ENCODE measurements at places on chromosomes 12 and 14.
A peak's percentile ranks its signal among the peaks of the same experiment; 100 is the strongest.

DNA sequence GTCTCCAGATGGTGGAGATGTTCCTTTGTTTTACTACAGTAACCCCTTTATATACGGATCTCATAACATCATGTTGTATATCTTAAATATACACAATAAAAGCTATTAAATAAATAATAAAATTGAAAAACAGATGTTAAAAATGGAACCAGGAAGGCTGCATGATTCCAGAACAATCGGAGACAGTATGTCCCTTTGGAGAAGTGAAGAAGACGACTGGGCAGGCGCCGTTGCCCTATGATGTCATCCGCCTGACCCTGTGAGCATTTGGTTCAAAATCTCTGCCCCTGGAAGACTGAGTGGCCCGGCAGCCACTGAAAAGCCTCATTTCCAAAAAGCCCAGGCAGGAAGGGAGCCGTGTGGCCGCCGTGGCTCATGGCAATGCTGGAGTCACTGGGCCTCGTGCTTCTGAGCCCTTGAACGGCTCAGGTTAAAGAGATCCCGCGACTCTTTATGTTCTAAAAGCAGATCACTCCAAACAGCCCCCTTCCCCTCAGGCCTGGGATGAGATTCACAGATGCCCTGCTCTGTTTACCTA, 30.8 kb downstream of the RIMBP2 start:
- DNase-seq, result no peak

DNA sequence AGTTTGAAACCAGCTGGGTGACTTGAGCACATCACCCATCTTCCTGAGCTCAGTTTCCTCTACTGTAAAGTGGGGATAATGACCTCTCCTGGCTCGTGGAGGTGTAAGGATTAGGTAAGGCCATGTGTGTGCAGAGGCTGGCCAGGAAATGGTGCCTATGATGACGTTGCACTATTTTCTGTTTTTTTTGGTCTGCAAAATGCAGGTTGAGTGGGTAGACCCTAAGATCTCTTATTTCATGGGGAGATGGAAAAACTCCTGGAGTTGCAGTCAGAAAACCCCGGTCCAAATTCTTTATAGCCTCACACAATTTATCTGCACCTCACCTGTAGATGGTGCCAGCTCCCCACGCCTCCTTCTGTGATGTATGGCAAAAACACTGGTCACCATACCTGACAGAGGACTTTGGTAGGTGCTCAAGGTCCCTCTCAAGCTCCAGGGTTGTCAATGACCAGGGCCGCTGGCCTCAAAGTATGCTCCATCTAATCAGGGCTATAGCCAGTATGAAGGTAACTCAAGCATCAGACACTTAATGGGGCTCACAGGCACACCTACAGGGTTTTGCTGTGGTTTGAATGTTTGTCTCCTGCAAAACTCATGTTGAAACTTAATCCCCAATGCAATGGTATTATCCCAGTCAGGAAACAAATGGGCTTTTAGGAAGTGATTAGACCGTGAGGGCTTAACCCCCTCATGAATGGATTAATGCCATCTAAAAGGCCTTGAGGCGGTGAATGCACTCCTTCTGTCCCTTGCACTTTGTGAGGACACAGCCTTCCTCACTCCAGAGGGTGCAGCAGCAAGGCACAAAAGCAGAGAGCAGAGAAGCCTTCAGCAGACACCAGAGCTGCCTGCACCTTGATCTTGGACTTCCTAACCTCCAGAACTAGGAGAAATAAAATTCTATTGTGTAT, 17.6 kb downstream of the C14orf132 start:
- DNase-seq, result no peak

DNA sequence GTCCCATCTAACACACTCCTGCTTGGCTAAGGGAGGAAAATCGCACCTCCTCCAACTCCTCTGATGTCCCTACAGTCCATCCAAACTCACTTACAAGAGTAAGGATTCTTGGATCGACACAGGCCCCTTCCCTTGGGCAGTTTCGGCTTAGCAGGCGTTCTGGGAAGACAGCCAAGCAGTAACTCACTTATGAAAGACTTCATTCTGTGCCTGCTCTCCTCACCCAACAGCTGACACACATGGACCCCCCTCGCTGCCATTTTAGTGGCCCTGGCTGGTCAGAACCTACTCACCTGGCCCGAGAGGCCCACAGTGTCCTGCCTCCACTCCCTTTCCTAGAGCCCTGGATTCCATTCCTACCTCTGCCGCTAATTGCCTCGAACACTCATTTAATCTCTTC, 52.3 kb upstream of the BCL2L14 start:
- no peak for DNase-seq

- no peak for DNase-seq
Measured at GRCh38 chr12:109789526-109790048, 43.6 kb downstream of the TRPV4 start.

GRCh38 chr12:65867394-65867793, 43.1 kb downstream of the HMGA2 start:
- no peak for DNase-seq

- DNase-seq, result peak; percentile 50
Measured at GRCh38 chr12:57632958-57633840, at the start of gene B4GALNT1. TSS of gene B4GALNT1 (minus strand) at chr12:57633201. CDS start at chr12:57632132, 1,069 bp downstream.

DNA sequence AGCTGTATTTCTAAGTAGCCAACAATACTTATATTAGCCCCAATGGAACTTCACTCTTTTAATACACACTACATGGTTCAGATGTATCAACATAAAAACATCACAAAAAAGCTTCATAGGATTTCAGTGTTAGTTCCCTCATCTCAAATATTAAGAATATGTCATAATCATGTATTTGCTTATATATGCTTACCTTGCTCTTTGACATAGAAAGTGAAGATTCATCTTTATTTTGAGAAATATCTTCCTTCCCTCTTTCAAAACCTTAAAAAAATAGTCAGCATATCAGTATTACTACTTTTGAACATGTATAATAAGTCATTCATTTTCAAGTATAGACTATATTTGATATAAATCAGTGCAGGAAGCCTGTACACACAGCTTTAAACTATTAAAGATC, 62.2 kb upstream of the BBS10 start:
- no peak for DNase-seq

DNA sequence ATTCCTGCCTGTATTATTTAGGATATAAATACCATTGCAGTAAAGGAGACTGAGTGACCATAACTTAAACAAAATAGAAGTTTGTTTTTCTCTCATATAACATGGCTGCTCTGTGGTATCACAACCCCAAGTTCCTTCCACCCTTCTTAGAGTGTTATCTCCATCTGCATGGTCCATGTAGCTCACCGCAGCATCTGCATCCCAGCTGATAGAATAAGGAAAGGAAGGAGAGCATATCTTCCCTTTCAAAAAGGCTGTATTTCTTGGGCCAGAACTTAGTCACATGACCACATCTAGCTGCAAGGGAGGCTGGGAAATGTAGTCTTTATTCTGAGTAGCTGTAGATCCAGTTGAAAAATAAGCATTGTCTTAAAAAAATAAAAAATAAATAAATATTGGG, 184.8 kb upstream of the NUDT4 start:
- no peak for DNase-seq

DNA sequence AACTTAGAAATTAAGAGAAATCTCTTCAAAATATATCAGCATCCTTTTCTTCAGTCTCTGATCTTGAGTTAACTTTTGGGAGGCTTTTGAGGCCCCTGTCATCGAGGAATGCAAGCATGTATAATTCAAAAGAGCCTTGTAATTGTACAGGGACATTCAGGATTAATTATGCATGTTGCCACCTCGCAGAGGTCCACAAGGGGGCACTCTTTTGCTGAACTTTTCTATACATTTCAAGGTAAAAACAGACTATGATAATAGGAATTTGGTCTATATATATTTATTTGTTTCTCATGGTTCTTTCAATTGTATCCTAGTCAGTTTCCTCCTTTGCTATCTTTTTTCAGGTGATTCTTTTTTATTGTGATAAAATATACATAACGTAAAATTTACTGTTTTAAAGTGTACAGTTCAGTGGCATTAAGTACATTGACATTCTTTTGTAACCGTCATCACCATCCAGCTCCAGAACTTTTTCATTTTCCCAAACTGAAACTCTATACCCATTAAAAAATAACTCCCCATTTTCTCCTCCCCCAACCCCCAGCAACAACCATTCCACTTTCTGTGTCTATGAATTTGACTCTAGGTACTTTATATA, 47.0 kb upstream of the SLC2A13 start:
- no peak for DNase-seq

- DNase-seq, result no peak
Measured at GRCh38 chr12:66058554-66058953, 72.0 kb downstream of the LLPH start.

GRCh38 chr14:50798048-50798421, 32.9 kb downstream of the NIN start:
- DNase-seq, result no peak

- DNase-seq, result no peak
Measured at GRCh38 chr12:53464685-53465418, 12.9 kb downstream of the PCBP2 start.

DNA sequence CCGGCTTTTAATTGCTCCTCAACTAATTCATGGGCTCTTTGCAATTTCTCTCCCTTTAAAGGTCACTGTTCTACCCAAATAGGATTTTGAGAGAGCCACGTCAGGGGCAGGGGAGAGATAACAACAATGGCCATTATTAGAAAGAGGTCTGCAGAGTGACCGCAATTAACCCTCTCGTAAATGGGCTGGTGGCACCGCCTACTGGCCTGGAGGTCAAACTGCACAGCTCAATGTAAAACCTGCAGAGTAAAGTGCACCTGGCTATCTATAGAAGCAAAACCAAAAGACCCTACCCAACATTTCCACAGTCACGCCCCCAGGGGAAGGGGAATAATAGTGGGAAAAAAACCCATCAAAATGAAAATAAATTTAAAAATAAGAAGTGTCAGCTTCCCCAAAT, 21.6 kb upstream of the CLEC4E start:
- no peak for DNase-seq

GRCh38 chr12:52790427-52791270, 5.3 kb downstream of the KRT3 start:
- DNase-seq, result no peak

- no peak for DNase-seq
Measured at GRCh38 chr12:50415899-50416479, 15.3 kb downstream of the LARP4 start.

DNA sequence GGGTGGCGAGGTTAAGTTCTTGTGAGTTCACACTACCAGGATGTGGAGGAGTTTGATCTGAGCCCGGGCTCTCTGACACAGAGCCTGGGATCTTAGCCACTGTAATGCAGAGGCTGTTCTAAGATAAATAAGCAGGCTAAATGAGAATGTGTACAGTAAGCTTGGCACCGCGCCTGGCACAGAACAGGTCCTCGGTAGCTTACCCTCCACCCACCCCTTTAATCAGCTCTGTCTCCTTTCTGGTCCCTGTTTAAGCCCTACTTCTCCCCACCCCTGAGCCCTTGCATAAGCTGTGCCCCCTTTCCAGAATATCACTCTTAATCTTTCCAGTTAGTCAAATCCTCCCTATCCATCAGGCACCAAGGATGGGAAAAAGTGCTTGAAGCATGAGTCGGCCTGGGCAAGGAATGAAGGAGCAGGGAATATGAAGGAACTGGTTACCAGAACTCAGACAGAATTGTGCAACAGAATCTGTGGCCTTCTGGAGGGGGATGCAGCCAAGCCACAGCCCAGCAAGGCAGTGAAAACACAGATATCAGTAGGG, 32.8 kb upstream of the CMKLR1 start:
- DNase-seq, result no peak

- DNase-seq, result no peak
Measured at GRCh38 chr12:71069311-71069710, 88.5 kb downstream of the TSPAN8 start.

- no peak for DNase-seq
Measured at GRCh38 chr12:122882908-122883558, 12.9 kb downstream of the VPS37B start.

DNA sequence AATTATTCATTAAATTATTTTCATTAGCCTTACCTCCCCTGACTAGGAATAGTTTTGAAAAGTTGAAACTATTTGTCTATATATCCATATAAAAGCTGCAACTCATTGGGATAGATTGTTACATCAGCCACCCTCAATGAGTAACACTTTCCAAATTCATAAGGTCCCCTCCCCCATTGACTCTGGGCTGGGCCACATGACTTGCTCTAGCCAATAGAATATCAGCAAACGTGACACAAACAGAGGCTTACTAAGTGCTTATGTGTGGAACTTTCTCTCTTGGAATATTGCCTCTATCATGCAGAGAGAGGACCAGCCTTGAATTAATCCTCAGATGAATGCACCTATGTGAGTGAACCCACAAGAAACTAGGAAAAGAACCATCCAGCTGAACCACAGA, 213.7 kb downstream of the CCDC59 start:
- no peak for DNase-seq

GRCh38 chr12:105672121-105672975, 341.9 kb downstream of the C12orf75 start:
- DNase-seq, result no peak

- DNase-seq, result no peak
Measured at GRCh38 chr12:69630191-69630590, 19.5 kb upstream of the LRRC10 start.

- no peak for DNase-seq
Measured at GRCh38 chr14:101926085-101926484, 38.3 kb upstream of the DYNC1H1 start.

- no peak for DNase-seq
Measured at GRCh38 chr14:65012353-65012752, 25.7 kb downstream of the FNTB start.

DNA sequence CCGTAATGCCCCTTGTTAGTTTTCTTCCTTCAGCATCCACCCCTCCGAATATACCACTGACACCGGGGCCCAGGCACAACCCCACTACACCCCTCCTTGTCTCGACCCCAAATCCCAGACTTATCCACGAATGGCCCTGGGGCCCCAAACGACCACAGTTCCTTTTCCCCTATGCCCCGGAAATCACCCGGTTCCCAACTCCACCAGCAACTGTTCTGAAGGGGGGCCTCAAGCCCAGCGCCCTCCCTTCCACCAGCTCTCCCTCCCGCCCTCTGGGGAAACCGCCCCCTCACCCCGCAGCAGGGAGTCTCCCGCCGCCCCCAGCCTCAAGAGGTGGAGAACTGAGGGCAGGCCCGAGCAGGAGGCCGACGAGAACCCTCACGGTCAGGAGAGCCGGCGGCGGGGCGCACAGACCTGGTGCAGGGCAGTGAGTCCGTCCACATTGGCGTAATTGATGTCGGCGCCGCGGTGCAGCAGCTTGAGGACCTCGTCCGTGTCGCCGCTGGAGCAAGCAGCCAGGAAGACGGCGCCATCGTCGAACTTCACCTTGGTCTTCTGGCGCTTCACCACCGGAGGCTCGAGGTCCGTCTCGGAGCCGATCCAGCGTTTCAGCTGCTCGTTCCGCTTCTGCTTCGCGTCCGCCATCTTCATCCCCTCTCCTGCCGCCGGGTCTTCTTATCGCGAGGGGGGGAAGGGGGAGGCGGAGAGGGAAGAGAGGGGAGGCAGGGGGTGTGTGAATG, 446 bp downstream of the PPP1R12A start:
- DNase-seq, result no peak

GRCh38 chr12:102171951-102172350, 25.7 kb downstream of the PMCH start:
- DNase-seq, result no peak

- DNase-seq, result no peak
Measured at GRCh38 chr14:74594606-74595005, 17.4 kb downstream of the LTBP2 start.

GRCh38 chr14:38662781-38663180, 406.9 kb upstream of the CLEC14A start:
- DNase-seq, result no peak

GRCh38 chr12:75452675-75453330, 27.8 kb upstream of the GLIPR1 start:
- no peak for DNase-seq

Data from activated CD4-positive, CD25-positive, alpha-beta regulatory T cell (primary cell).